Hematopoietic multipotent progenitor cell treated with erythropoietin and hydrocortisone succinate and interleukin-3 and kit ligand, for 17 days (in vitro differentiated cells): ENCODE measurements at places on chromosomes 4 and X.
A peak's percentile ranks its signal among the peaks of the same experiment; 100 is the strongest.

GRCh38 chr4:36168127-36168878, 76.0 kb downstream of the ARAP2 start:
- DNase-seq = no peak

DNA sequence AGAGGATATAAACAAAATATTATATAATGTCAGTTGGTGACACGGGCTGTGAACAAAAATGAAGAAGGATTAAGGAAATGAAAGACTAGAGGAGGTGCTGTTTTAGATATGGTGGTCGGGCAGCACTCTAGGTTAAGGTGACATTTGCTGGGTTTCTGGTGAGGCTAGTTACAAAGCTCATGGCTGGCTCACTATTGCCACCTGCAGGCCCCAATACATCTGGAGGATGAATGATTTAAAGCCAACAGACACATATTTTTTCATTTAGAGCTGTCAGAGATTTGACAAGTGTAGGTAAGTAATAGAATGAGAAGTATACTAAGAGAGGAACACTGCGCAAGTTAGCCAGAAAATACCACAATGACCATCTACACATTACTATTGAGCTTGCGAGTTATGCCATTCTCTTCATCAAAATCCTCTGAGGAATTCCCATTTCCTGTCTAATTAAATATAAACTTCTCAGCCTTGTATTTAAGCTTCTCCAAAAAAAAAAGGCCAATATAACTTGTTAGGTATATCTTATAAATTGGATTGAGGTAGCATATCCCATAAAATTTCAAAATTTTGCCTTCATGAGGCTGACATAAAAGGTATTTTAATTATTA, 6.4 kb upstream of the FGG start:
- DNase-seq = peak; percentile 31

GRCh38 chr4:170497689-170498088, 407.9 kb upstream of the AADAT start:
- no peak for DNase-seq

- DNase-seq = no peak
Measured at GRCh38 chr4:101205916-101206315, 141.4 kb downstream of the PPP3CA start.

DNA sequence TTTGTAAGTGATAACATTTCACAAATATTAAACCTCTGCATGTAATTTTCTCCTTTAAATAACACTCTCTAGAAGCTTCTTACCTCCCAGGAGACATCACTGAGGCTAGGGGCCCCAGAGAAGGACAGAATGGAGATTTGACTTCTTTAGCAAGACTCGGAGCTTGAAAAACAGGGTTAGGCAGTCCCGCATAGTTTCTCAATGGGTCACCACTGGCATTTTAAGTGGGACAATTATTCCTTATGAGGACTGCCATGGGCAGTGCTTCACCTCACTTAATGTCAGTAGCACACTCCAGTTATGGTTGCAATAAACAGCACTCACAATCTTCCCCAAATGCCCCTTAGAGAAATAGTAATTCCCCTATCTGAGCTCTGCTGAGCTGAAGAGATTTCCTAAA, 66.7 kb upstream of the NOCT start:
- no peak for DNase-seq

DNA sequence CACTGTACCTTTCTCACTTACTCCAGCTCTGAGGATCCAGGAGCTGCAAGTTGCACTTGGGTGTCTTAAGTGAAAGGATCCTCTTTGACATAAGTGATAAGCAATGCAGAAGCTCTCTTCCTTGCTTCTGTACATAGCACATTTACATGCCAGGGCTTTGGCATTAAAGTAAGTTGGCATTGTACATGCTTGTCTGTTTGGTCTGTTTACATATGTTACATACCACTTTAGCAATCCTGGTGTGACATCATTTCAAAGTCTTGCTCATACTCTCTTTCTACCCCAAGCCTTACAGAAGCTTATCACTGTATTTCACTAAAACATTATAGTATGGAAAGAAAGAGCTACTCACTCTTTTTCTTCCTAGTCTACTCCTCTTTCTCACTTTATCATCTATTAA, 2548.3 kb downstream of the ARAP2 start:
- DNase-seq = no peak

- DNase-seq = no peak
Measured at GRCh38 chr4:97317201-97317600, 826.1 kb downstream of the STPG2 start.

GRCh38 chr4:183760326-183760725, 101.2 kb downstream of the TRAPPC11 start:
- DNase-seq = no peak

- DNase-seq = no peak
Measured at GRCh38 chr4:89301003-89301402, 6.6 kb downstream of the GPRIN3 start.

- DNase-seq = no peak
Measured at GRCh38 chr4:37721995-37722638, 35.9 kb upstream of the RELL1 start.

GRCh38 chr4:152029631-152030030, 268.8 kb upstream of the GATB start:
- no peak for DNase-seq

DNA sequence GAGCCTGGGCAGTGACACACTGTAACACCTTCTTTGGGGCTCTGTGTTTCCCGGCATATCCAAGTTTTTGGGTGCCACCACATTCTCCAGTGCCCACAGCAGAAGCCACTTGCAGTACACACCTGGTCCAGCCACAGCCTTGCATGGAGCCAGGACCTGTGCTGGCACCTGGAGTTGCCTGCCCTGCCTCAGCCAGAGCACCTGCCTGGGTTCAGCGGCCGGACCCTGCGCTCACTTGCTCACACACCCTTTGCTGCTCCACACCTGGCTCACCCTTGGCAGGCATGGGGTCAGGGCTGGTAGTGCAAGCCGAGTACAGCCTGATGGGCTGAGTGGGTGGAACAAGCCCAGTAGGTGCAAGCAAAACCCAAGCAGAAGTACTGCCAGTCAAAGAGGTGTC, 1511.1 kb downstream of the TECRL start:
- DNase-seq = no peak

DNA sequence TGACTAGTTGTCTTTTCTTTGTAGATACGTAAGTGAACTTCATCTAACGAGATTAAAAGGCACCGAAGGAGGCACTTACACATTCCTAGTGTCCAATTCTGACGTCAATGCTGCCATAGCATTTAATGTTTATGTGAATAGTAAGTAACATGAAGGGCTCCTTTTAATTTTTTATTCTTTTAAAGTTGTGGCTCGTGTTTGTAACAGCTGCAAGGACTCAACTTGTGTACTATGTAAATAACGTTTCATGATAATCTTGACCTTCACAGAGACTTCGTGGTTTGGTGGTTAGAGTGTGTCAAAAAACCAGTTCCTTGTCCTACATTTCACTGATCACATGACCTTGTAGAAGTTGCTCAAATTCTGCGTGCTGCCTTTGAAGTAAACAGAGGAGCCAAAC, 51.6 kb downstream of the KIT start:
- DNase-seq = no peak
